ENCODE measurements at places on chromosomes 12 and 14.

- DNase-seq: peak; percentile 98
These were observed 15.5 kb upstream of the NTN4 start for GRCh38 chr12:95805864-95806671.

DNA sequence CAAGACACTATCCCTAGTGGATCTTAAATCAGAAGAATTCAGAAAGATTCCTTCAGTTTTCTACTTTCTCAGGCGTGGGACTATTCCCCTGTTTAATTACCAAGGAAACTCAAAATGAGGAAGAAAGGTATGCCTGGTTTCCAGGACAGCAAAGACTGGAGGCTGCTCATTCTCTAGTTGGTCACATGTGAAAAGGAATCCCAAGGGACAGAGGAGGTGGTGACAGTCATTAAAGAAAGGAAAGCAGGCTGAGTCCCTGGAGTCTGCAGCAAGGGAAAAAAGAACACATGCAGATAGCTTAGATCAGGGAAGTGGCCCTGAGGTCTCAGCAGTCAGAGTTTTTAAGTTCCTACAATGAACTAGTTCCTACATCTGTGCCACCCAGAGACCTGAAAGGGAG is 165.4 kb upstream of the CCDC198 start:
- no peak for DNase-seq

GRCh38 chr12:47391566-47391965 is 311.8 kb upstream of the AMIGO2 start:
- DNase-seq: no peak

- no peak for DNase-seq
These were observed 19.7 kb upstream of the TDRD9 start for GRCh38 chr14:103908580-103908979.

- no peak for DNase-seq
These were observed 52.0 kb downstream of the PIK3C2G start for GRCh38 chr12:18313306-18313705.

GRCh38 chr12:42486407-42486806 is 103.1 kb downstream of the PRICKLE1 start:
- DNase-seq: no peak

DNA sequence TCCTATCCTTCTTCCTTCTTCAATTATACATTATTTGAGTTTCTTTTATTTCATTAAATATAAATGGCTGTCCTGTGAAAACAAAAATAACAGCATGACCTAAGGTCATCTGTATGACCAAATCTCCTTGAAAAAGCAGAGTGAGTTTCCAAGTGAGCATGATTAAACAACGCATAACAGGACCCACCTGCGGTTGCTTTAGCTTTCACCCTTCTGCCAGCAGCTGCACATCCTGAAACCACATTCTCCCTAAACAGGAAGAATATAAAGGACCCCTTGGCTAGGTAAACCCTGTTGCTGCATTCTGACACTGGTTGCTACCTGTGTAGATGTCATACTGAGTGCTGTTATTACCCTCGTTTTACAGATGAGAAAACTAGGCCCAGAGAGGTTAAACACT is 42.8 kb upstream of the CPM start:
- DNase-seq: no peak

- DNase-seq: no peak
These were observed 83.0 kb downstream of the EPS8 start for GRCh38 chr12:15706010-15706676.

DNA sequence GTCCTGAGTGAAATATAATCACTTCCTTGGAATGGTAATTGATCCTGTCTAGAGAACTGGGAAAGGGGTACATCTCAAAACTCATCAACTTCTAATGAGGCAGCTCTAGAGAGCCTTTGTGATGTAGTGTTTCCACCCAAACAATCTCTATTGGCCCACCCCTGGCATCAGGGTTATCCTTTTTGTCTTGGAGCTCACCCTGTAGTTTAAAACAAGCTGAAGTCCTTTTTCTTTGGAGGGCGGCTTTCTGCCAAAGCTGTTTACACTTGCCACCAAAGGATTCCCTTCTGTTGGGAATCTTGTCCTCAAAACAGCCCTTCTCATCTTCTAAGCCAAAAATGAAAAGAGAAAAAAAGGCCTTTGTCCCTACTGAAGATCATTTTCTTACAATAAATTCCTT is 60.6 kb upstream of the GTF2A1 start:
- DNase-seq: no peak

- peak; percentile 46 for DNase-seq
These were observed 23.7 kb downstream of the PCNX1 start for GRCh38 chr14:70931008-70931407.

DNA sequence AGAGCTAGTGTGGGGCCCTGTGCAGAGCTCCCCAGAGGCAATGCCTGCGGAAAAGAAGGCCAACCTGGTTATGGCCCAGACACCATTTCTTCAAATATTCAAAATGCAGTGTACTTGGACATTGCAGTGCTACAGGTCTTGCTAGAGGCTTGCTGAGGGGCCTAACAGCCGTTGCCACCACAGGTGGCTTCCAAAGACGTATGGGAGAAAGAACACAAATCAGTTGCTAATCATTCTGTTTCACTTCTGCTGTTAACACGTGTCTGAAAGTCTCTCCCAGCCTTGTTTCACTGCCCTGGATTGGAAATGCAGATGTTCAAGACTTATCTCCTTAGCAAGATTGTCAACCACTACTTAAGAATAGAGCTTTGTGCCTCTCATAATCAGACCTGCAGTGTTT is 925.9 kb downstream of the GALC start:
- no peak for DNase-seq

GRCh38 chr14:20412411-20412810 is 890 bp downstream of the TEP1 start:
- DNase-seq: no peak
